ENCODE measurements at places on chromosomes 11 and 22.

GRCh38 chr22:34946339-34946985, 119.5 kb upstream of the ISX start:
- DNase-seq: no peak

- no peak for DNase-seq
Measured at GRCh38 chr22:31540966-31541365, 44.6 kb downstream of the SFI1 start.

DNA sequence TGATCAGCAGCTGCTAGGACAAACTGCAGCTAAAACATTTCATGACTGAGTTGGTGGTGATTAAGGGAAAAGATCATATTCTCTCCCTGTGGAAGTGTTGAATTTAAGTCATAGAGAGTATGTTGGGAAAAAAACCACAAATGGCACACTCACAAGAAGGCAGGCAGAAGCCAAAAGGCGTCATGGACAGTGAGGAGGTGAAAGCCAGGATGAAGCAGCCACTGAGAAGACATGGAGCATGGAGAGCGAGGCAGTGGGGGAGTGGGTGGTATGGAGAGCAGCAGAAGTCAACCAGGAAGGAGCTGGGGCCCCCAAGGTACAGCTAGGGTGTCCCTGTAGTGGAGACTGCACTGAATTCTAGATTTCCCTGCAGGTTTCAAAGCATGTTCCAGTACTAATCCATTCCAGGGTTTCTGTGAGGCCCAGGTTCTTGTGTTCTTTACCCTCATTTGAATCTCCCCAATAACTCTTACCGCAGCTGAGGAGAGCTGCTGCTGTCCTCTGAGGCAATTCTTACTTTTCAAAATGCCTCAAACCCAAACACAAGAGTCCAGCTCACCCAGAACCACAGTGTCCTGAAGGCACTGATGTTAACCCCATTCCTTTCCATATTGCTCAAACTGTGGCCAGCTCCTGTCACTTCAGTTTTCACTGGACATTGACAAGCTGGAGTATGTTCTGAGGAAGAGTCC, 191.8 kb upstream of the E2F8 start:
- no peak for DNase-seq

GRCh38 chr11:59754494-59754858, 700 bp upstream of the STX3 start:
- no peak for DNase-seq

All from frontal cortex (tissue), 4 donors.